Lower lobe of right lung (tissue), 2 donors: ENCODE measurements at places on chromosomes 16 and 17. TPM values are rescaled to one million over a fixed set of nuclear protein-coding genes. Genes with fewer than 3 reads are reported as not detected.

Gene TMEM114
- total RNA-seq, result not detected

Gene KRTAP4-5
- total RNA-seq, result not detected

Gene VAC14
- 49.1 TPM for total RNA-seq

Gene MYO1D
- total RNA-seq, result 58.0 TPM

Gene WFDC1
- total RNA-seq, result 18.0 TPM

Gene SAP30BP
- 73.0 TPM for total RNA-seq

Gene DNAI2
- total RNA-seq, result 6.2 TPM

Gene PRR35
- not detected for total RNA-seq

DNA sequence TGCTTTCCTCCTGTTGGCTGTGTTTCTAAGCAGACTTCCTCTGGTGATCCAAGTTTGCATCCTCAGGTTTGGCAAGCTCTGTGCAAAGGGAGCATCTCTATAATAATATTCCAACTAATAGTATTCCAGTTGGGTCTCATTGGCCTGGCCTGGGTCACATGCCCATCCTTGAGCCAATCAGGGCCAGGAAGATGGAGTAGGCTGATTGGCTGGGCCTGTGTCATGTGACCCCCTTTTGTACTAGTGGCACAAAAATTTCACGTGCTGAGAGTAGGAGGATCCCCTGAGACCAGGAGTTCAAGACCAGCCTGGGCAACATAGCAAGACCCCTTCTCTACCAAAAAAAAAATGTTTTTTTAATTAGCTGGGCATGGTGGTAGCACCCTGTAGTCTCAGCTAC lies 35.2 kb upstream of the MLYCD start:
- DNase-seq, result no peak

GRCh38 chr16:86597880-86598606 lies 19.7 kb downstream of the FOXL1 start:
- no peak for DNase-seq

- DNase-seq, result no peak
Observed at GRCh38 chr17:16933317-16934132, 38.4 kb downstream of the TNFRSF13B start.

DNA sequence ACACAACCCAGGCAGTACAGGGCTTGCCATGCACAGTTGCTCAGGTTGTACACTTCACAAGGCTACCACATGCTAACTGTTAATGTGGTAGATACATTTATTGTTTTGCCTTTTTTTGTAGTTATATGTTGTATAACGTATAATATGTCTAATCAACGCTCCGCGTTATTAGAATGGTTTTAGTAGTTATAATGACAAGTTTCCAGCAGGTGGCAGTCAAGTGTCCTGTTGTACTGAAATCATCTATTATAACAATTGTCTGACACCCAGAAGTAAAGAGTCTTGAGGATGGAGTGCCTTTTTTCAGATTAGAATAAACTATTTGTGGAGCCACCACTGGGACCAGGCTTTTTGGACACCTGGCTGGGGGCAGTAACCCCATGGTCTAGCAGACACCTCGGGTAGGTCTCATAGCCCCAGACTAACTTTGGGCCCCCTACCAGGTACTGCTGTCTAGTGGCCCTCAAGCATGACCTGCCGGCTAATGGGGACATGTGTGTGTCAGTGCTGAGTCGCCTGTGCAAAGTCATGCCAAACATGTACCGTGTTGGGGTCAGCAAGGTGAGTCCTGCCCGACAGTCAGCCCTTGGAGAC lies 32.8 kb downstream of the MYO15A start:
- no peak for DNase-seq

DNA sequence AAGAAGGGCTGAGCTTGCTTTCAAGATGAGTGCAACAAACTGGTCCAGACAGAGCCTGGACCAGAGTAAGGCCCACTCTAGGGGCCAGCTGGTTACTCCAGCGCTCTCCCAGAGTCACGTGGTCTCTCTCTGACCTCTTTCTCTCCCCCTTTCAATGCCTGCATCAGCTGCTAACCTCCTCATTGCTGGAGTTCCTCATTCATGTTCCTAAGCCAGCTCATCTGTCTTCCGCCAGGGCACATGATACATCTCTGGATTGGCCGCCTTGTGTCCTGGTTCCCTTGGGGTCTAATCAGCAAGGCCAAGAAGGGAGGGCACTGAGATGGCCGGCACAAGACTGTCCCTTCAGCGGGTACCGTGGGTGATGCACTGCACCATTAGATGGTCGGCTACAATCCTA lies 26.9 kb upstream of the ZFP90 start:
- no peak for DNase-seq

DNA sequence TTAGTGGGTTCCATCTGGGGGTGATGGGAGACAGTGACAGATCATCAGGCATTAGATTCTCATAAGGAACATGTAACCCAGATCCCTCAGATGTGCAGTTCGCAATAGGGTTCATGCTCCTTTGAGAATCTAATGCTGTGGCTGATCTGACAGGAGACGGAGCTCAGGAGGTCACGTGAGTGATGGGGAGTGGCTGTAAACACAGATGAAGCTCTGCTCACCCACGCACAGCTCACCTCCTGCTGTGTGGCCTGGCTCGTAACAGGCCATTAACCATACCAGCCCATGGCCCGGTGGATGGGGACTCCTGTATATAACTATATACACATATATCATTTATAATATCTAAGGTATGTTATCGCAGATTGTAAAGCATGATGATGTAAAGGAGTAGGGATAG lies 214.2 kb downstream of the MAF start:
- DNase-seq, result no peak

- no peak for DNase-seq
Observed at GRCh38 chr17:74274709-74275340, 791 bp downstream of the DNAI2 start.

DNA sequence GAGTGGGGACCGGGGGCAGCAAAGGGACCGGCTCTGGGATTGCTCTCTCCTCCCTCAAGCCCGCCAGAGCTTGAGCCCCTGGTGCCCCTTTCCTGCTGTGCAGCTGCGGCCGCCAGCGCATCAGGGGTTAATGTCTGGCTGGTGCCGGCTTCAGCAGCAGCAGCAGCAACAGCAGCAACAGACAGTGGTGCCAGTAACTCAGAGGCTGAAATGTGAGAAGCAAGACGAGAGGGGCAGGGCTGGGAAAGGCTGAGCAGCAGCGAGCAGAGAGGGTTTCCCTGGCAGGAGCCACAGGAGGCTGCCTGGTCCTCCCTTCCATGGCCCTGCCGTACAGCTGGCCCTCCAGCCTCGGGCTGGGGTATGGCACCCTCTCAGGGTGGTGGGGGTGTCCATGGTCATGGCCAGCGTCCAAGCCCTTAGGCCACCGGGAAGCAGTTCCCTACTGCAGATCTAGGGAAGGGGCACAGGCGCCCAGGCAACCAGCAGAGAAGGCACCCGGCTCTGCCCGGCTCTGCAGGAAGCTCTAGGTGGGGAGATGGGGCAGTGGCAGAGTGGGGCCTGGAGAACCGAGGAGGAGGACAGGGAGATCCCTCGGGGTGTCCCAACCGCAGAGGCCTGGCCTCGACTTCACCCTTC lies 21.1 kb upstream of the TFAP4 start:
- peak; percentile 58 for DNase-seq

- DNase-seq, result peak; percentile 87
Observed at GRCh38 chr17:8289103-8289397, 580 bp downstream of the RANGRF start.

- no peak for DNase-seq
Observed at GRCh38 chr16:25340973-25341372, 83.3 kb upstream of the ZKSCAN2 start.
